ENCODE measurements at places on chromosomes 7 and 10. TPM values are rescaled to one million over a fixed set of nuclear protein-coding genes. Genes with fewer than 3 reads are reported as not detected.

- H3K27ac ChIP-seq = no peak overlapping the region
- H3K27me3 ChIP-seq = no peaks in the 10 kb centered on the region
- peaks cover 26% of the 10 kb centered on the region for H3K4me1 ChIP-seq
Measured at GRCh38 chr10:88896994-88897853, 17.2 kb downstream of the STAMBPL1 start.

SKIDA1 gene
- 0.30 TPM for total RNA-seq

HOXA13 gene
- not detected for total RNA-seq

HYAL4 gene
- 0.19 TPM for total RNA-seq

MKLN1 gene
- 38.7 TPM for total RNA-seq

DNA sequence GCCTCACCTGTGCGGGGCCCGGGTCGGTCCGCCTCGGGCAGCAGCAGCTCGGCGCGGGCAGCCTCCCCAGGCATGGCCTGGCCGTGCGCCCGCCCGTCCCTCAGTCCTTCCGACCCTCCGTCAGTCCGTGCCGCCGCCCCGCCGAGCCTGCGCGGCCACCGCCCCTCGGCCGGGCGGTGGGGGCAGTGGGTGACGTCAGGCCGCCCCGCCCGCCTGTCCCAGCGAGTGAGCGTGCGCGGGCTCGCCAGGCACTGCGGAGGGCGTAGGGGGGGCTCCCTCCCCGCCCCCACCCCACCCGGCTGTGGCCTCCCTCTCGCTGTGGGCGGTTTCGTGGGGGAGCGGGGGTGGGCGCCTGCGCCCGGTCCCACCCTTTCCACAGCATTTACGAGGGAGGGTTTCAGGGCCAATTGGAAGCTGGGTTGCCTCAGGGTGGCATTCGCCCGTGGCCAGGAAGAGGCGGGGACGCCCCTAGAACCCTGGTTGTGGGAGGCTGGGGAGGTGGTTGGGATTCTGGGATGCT lies at the start of gene NACAD:
Gene NACAD (minus strand): TSS at position 149 of the 520 bp plus-strand sequence. CDS start 75 bp downstream, at position 74.
- H3K36me3 ChIP-seq = no peaks in the 10 kb centered on the region
- H3K4me1 ChIP-seq = peaks cover 11% of the 10 kb centered on the region
- H3K27me3 ChIP-seq = no peaks in the 10 kb centered on the region
- peak within 1 kb of the TSS; percentile 51 for H3K4me3 ChIP-seq
- DNase-seq = no peak

- no peaks in the 10 kb centered on the region for H3K27me3 ChIP-seq
- H3K36me3 ChIP-seq = peaks cover 8% of the 10 kb centered on the region
Measured at GRCh38 chr7:157228864-157229422, 90.2 kb downstream of the UBE3C start.

PLXDC2 gene
- 1.5 TPM for total RNA-seq

DNA sequence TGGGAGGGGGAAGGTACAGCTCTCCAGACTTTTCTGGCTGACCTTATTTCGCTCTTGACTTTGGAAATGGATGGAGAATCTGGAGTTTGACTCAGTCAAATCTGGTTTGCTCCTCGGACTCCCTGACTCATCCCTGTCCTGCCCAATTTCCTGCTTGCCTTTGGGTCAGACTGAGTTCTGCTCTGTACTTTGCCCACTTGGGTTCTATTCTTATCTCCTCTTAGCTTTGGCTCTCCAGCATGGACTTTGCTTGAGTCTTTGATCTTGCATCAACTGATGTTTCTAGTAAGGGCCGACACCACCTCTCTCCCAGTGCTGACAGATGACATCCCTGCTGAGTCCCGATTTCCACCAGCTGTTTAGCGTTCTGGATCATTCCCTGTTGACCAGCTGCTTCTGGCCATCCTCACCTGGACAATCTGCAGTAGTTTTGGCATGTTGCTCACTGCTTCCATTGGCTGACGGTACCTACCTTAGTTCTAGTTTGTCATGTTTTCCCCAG lies 335.3 kb downstream of the SUGCT start:
- H3K36me3 ChIP-seq = no peaks in the 10 kb centered on the region
- DNase-seq = no peak
- no peaks in the 10 kb centered on the region for H3K27me3 ChIP-seq
- H3K4me1 ChIP-seq = no peaks in the 10 kb centered on the region

DNA sequence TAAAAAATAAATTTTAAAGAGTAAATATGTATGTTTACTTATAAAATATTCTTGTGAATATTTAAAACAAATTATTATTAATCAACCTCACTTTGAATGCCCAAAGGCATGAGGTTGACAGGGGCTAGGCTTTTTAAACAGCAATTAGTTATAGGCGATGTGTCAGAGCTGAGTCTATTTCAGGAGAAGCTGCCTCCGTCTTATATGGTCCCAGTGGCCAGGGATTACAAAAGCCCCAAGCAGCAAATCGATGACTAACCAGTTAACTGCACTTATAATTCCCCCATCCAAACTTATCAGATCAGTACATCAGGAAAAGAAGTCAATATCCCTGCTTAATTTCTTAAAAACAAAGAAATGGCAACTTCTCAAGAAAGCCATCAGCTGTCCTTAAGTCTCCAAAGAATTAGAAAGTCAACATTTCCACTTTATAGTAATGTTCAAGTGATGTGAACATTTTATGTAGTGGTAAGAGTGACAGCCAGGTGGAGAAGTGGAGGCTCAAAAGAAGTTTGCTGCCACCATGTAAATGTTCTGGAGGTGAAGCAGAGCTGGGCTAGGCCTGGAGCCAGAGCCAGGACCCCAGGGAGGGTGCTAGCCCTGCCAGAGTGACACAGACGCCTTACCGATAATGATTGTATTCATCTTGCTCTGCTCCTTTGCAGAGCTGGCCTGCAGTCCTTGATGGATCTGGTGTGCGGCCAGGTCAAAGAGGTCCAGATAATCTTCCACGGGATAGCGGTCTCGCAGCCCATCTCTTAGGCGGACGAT lies 51.5 kb downstream of the CHST15 start:
- no peak for DNase-seq
- no peaks in the 10 kb centered on the region for H3K4me1 ChIP-seq
- H3K4me3 ChIP-seq = no peak overlapping the region
- H3K27me3 ChIP-seq = no peaks in the 10 kb centered on the region

DNA sequence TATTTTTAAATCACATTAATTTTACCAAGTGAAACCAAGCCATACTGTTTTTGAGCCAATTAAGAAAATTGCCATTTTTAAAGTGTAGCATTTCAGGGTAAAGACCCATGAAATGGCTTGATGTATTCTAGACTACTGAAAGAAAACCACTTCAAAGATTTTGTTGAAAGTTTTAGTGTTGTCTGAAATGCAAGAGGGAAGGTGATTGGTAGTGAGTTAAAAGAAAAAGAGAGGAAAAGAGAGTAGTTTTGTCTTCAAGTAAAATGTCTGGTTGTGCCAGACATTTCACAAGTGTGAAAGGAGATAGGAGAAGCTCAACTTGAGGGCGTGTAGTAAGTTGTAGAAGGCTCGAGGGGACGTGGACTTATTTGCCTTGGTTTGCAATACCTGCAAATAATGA lies 41.6 kb downstream of the CALML5 start:
- no peaks in the 10 kb centered on the region for H3K27me3 ChIP-seq
- peaks cover 35% of the 10 kb centered on the region for H3K36me3 ChIP-seq
- no peak overlapping the region for H3K4me3 ChIP-seq
- no peak overlapping the region for H3K27ac ChIP-seq

- no peak overlapping the region for H3K4me3 ChIP-seq
- DNase-seq = no peak
- H3K27ac ChIP-seq = no peak overlapping the region
- H3K27me3 ChIP-seq = no peaks in the 10 kb centered on the region
- H3K4me1 ChIP-seq = no peaks in the 10 kb centered on the region
Measured at GRCh38 chr7:33644489-33644888, 260.9 kb upstream of the BMPER start.

Measured in naive thymus-derived CD4-positive, alpha-beta T cell (primary cell).